ENCODE measurements at places on chromosomes 5 and 9.

- no peak overlapping the region for H3K4me3 ChIP-seq
- DNase-seq = no peak
- no peaks in the 10 kb centered on the region for H3K27me3 ChIP-seq
- H3K27ac ChIP-seq = no peak overlapping the region
These were observed 20.8 kb downstream of the DAB2IP start for GRCh38 chr9:121672213-121672612.

GRCh38 chr9:94031380-94031779 lies 52.9 kb upstream of the PTPDC1 start:
- no peaks in the 10 kb centered on the region for H3K27me3 ChIP-seq
- H3K36me3 ChIP-seq = no peaks in the 10 kb centered on the region
- H3K4me1 ChIP-seq = peaks cover 14% of the 10 kb centered on the region
- H3K4me3 ChIP-seq = peak overlapping the region; percentile 72
- peak overlapping the region; percentile 64 for H3K27ac ChIP-seq

DNA sequence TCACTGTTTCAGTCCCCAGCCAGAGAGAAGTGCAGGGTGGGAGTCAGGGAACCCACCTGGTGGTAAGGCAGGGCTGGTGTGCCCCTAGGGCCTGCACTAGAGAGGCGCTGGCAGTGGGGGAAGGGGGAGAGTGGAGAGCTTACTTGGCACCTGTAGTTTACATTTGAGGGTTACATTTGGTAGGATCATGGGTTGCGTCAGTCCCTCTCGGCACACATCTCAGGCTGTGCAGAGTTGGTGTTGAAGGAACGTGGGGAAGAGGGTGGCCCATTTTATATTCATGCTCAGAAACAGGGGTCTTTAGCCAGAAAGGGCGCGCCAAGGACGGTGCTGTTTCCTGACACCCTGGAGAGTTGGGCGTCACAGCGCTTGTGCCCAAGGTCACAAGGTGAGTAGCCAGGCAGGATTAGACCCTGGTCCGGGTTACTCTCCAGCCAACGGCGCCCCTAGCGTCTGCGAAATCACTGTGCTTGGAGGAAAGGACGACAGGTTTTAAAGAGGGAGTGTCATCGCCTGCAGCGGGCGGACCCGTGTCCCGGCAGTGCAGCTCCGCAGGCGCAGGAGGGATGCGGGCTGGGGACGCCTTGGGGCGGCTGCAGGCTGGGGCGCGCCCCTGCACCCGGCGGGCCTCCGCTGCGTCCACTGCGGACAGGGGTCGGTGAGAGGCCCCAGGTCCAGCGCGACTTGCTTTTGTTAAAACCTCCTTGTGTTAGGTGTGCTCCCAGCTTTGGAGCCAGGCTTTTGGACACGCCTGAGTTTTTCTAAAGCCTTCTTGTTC lies 272.6 kb downstream of the FANCC start:
- no peak overlapping the region for H3K4me3 ChIP-seq
- peaks cover 17% of the 10 kb centered on the region for H3K27me3 ChIP-seq
- H3K36me3 ChIP-seq = no peaks in the 10 kb centered on the region
- DNase-seq = no peak
- H3K27ac ChIP-seq = no peak overlapping the region

- H3K27me3 ChIP-seq = no peaks in the 10 kb centered on the region
- peaks cover 60% of the 10 kb centered on the region for H3K4me1 ChIP-seq
- H3K27ac ChIP-seq = peak overlapping the region; percentile 32
- peak; percentile 70 for DNase-seq
- H3K36me3 ChIP-seq = no peaks in the 10 kb centered on the region
These were observed 30.8 kb downstream of the ARHGAP26 start for GRCh38 chr5:142800776-142801494.

DNA sequence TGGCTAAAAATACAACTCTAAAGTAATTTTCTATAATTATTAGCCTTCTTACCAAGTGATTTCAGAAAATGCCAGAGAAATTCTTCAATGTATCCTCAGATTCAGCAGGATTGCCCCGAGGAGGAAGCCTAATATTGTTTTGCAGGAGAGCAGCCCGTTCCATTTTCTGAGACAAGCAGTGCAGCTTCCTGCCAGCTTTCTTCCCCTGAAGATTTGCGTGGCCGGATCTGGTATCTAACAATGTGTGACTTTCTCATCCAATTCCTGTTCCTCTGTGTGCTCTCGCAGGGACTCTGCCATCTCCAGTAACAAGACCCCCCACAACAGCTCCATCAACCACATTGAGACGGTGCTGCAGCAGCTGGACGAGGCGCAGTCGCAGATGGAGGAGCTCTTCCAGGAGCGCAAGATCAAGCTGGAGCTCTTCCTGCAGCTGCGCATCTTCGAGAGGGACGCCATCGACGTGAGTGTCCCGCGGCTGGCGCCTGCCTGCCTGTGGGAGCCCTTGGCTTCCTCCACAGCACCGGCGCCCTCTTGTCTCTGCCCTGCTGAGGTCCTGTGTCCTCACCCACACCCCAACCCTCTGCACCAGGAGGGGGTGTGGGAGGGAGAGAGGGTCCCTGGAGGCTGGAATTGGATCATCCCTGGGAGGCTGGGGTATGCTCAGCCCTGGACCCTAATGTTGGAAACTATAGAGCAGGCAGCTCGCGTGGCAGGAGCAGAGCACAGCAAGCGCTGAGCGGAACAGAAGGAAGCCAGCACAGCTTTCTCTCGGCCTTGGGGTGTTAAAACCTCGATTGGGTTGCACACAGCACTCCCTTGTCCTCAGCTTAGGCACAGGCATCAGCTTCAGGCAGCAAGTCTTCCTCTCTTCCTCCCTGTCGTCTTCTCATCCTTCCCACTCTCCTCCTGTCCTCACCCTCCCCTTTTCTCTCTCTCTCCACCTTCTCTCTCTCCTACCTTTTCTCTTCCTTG lies 216.2 kb downstream of the TRIO start:
- no peak for DNase-seq
- no peak overlapping the region for H3K27ac ChIP-seq
- no peak overlapping the region for H3K4me3 ChIP-seq
- no peaks in the 10 kb centered on the region for H3K4me1 ChIP-seq
- no peaks in the 10 kb centered on the region for H3K27me3 ChIP-seq

- H3K27me3 ChIP-seq = no peaks in the 10 kb centered on the region
- H3K4me3 ChIP-seq = no peak overlapping the region
- H3K27ac ChIP-seq = no peak overlapping the region
- no peak for DNase-seq
- H3K4me1 ChIP-seq = no peaks in the 10 kb centered on the region
These were observed 10.4 kb downstream of the RGS7BP start for GRCh38 chr5:64516216-64516615.

GRCh38 chr9:9754186-9754585 lies 858.6 kb downstream of the PTPRD start:
- H3K27me3 ChIP-seq = no peaks in the 10 kb centered on the region
- H3K27ac ChIP-seq = no peak overlapping the region
- no peak overlapping the region for H3K4me3 ChIP-seq

- H3K27me3 ChIP-seq = no peaks in the 10 kb centered on the region
- H3K4me3 ChIP-seq = no peak overlapping the region
- H3K4me1 ChIP-seq = no peaks in the 10 kb centered on the region
- no peak overlapping the region for H3K27ac ChIP-seq
These were observed 139.9 kb downstream of the PSAT1 start for GRCh38 chr9:78436873-78437272.

DNA sequence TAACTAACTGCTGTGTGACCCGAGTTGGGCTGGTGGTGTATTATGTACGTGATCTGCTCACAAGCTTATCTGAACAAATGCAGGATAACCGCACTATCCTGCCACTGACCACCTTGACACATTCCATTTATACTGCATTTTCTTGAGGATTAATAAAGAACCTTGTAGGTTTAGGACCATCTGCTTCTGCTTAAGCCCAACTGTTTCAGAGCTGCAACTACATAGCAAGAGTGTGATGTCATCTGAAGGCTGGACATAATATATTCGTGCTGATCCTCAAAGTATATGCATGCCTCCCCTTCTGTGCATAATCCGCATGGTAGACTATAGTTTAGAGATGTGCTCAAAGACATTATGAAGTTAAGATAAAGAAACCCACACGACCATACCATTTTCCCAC lies 435.9 kb downstream of the BNC2 start:
- H3K4me3 ChIP-seq = no peak overlapping the region
- no peaks in the 10 kb centered on the region for H3K36me3 ChIP-seq
- H3K27me3 ChIP-seq = no peaks in the 10 kb centered on the region
- H3K4me1 ChIP-seq = no peaks in the 10 kb centered on the region
- no peak overlapping the region for H3K27ac ChIP-seq

GRCh38 chr9:112194969-112195431 lies 19.9 kb upstream of the SUSD1 start:
- DNase-seq = no peak
- H3K4me1 ChIP-seq = no peaks in the 10 kb centered on the region
- peak overlapping the region; percentile 25 for H3K27ac ChIP-seq
- no peak overlapping the region for H3K4me3 ChIP-seq
- no peaks in the 10 kb centered on the region for H3K27me3 ChIP-seq

DNA sequence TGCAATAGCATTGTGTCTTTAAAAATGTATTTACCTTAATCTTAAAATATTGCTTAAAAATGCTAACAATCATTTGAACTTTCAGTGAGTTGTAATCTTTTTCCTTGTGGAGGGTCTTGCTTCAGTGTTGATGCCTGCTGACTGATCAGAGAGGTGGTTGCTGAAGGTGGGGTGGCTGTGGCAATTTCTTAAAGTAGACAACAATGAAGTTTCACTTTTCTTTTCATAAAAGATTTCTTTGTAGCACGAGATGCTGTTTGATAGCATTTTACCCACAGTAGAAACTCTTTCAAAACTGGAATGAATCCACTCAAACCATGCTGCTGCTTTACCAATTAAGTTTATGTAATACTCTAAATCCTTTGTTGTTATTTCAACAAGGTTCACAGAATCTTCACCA lies 50.8 kb downstream of the NR3C1 start:
- no peaks in the 10 kb centered on the region for H3K27me3 ChIP-seq
- peaks cover 68% of the 10 kb centered on the region for H3K4me1 ChIP-seq
- no peak overlapping the region for H3K27ac ChIP-seq
- no peaks in the 10 kb centered on the region for H3K36me3 ChIP-seq
- H3K4me3 ChIP-seq = peak overlapping the region; percentile 37
